ENCODE measurements at places on chromosomes 3 and 15. TPM values are rescaled to one million over a fixed set of nuclear protein-coding genes. Genes with fewer than 3 reads are reported as not detected.

SERINC4 gene
- 1.9 TPM for total RNA-seq

MAN2C1 gene
- 155 TPM for total RNA-seq

PCSK6 gene
- total RNA-seq, result 0.57 TPM

ALDH1A3 gene
- total RNA-seq, result not detected

PLCL2 gene
- 34.1 TPM for total RNA-seq

DAZL gene
- total RNA-seq, result not detected

COL6A5 gene
- total RNA-seq, result not detected
